ENCODE measurements at places on chromosomes 13 and 19.

GRCh38 chr19:44212866-44213346 is 574 bp downstream of the ZNF227 start:
- DNase-seq = no peak

- DNase-seq = no peak
Observed at GRCh38 chr19:30222992-30223865, 149.0 kb upstream of the ZNF536 start.

- no peak for DNase-seq
Observed at GRCh38 chr13:113157206-113157928, 1.1 kb upstream of the PROZ start.

DNA sequence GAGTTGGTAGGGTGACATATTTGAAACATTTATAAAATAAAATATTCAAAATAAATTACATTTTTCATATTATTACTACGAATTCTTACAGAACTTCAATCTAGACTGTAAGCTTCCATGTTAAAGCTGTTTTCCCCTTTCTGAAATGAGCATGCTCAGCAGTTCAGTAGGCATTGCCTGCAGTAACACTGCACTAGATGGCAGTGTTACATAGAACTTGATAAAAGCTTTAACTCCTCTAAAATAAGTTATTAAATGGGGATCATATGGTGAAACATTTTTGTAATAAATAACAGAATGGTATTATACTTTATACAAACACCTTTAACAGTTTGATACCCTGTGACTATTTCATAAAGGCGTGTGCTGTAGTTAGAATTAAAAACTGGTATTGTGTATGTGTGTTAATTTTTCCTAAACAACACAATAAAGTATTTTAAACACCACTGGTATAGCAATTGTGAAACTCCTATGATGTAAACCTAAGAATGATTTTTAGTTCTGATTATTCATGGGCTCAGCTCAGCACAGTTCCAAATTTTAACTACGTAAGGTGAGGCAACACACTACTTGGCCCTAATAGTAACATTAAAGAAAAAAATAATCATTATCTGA is 11.6 kb upstream of the GPR18 start:
- no peak for DNase-seq

DNA sequence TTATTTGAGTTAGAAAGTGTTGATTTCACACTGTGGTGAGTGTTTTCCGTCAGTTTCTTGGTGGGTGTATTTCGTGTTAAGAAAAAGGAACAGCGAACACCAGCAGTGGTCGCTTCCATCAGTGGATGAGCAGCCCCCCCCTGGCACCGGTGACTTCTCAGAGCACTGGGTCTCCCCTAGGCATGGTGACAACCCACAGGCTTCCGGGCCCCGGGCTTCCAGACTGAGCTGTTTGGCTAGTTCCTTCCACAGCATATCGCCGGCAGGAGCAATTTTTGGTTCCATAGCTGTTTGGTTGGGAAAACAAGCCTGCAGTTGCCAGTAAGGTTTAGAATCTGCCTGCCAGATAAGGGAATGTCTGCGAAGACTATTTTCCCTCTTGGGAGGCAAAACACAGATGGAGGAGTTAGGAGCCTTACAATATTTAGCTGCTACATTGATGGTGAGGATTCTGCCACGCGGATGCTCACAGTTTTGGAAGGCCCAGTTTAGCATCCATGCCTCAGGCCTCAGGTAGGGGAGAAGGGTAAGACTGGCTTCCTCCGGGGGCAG is 18.7 kb upstream of the ZNF536 start:
- DNase-seq = no peak

DNA sequence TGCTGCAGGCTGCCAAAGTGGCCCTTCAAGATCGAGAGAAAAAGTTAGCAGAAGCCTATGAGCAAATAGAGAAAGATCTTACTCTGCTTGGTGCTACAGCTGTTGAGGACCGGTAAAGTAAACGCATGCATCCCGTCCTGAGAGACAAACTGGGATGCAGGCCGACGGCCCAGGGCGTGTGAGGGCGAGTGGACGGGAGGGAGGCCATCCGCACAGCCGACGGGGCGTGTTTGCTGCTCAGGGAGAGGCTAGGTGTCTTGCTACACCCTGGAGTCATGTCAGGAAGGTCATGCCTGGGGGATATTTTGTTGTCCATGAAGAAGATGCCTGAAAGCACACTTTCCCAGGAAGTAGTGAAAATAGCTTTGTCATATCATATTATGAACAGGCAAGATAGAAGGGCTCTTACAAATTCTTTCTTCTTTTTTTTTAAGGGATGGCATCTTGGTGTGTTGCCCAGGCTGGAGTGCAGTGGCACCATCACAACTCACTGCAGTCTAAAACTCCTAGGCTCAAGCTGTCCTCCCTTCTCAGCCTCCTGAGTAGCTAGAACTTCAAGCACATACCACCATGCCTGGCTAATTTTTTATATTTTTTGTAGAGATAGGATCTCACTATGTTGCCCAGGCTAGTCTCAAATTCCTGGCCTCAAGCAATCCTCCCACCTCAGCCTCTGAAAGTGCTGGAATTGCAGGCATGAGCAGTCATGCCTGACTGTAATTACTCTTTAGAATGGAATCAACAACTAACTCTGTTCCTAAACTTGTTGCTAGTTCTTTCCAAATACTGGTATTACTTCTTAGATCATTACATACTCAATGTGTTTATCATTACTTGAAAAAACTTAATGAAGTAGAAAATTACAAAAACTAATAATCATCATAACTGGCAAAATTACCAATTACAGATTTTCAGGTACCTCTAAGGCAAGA is 117.6 kb upstream of the MCF2L start:
- DNase-seq = no peak

- DNase-seq = no peak
Observed at GRCh38 chr13:98333486-98333885, 156.4 kb upstream of the RNF113B start.

Measured in stimulated activated CD8-positive, alpha-beta memory T cell treated with anti-CD3 and anti-CD28 coated beads, Interleukin-2, amount 100 ng/mL, for 1 hour (primary cell).